Tibial artery (tissue), 4 donors: ENCODE measurements at places on chromosomes 3 and 15.
A peak's percentile ranks its signal among the peaks of the same experiment; 100 is the strongest.

- DNase-seq: no peak
These were observed 251.7 kb upstream of the GOLGA6L4 start for GRCh38 chr15:83983634-83984458.

DNA sequence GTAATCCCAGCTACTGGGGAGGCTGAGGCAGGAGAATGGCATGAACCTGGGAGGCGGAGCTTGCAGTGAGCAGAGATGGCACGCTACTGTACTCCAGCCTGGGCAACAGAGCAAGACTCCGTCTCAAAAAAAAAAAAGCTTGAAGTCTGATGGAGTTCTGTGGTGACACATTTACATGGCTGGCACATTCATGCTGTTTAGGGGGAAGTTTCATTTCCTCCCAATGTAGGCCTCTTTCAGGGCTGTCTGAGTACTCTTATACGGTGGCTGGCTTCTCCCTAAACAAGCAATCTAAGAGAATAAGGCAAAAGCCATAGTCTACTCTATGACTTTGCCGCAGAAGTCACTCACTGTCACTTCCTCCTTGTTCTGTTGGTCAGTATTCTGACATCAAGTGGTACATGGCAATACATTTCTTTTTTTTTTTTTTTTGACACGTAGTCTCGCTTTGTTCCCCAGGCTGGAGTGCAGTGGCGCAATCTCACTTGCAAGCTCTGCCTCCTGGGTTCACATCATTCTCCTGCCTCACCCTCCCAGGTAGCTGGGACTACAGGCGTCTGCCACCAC, 41.2 kb downstream of the OIP5 start:
- DNase-seq: no peak

DNA sequence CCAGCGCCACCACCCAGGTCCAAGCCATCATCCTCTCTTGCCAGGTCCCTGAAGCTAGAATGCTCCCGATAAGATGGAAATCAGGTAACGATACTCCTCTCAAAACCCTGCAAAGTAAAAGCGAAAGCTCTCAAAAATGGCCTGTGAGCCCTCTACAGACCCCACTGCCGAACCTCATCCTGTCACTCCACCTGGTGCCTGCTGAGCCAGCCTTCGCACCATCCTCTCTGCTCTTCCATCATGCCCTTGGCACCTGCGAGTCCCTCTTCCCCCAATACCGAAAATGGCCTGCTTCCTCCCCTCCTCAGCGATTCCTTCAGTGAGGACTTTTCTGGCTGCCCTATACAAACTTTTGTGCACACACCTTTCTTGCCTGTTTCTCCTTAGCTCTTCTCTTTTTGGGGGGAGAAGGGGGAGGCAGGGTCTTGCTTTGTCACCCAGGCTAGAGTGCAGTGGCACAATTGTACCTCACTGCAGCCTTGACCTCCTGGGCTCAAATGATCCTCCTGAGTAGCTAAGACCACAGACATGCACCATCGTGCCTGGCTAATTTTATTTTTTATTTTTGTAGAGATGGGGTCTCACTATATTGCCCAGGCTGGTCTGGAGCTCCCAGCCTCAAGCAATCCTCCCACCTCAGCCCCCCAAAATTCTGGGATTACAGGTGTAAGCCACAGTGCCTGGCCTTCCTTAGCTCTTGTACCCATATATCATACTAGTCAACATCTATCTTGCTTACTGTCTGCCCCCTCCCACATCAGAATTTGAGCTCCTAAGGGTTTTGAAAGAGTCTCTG, 3.0 kb downstream of the IDH2 start:
- DNase-seq: no peak

- DNase-seq: peak; percentile 24
These were observed 525 bp downstream of the NPTN start for GRCh38 chr15:73632670-73633058.

- peak; percentile 84 for DNase-seq
These were observed 12.4 kb upstream of the TPM1 start for GRCh38 chr15:63030101-63030551.

DNA sequence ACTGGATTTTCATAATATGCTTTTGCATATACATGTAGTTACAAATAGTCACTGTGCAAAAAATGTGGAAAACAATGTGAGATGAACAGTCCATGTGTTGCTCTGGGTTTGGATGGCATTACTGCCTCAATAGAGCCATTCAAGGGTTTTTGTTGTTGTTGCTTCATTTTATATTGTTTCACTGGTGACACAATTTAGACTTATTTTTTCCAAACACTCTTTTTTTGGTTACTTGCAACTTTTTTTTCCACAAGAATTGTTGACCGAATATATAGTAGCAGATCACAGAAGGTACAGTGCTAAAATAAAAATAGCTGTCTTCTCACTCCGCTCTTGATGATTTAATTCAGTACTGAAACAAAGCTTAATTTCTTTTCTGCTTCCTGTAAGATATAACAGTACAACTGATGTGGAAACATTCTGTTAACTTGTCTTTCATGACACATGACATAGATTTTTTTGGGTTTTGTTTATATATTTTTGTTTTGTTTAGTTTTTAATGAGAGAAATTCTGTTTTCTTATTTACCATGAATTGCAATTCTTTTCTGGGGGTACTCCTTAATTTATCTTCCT, 618.6 kb downstream of the NAALADL2 start:
- DNase-seq: no peak

- no peak for DNase-seq
These were observed 34.9 kb downstream of the TMEM39A start for GRCh38 chr3:119428538-119428937.
